ENCODE measurements at places on chromosomes 16 and 17.

DNA sequence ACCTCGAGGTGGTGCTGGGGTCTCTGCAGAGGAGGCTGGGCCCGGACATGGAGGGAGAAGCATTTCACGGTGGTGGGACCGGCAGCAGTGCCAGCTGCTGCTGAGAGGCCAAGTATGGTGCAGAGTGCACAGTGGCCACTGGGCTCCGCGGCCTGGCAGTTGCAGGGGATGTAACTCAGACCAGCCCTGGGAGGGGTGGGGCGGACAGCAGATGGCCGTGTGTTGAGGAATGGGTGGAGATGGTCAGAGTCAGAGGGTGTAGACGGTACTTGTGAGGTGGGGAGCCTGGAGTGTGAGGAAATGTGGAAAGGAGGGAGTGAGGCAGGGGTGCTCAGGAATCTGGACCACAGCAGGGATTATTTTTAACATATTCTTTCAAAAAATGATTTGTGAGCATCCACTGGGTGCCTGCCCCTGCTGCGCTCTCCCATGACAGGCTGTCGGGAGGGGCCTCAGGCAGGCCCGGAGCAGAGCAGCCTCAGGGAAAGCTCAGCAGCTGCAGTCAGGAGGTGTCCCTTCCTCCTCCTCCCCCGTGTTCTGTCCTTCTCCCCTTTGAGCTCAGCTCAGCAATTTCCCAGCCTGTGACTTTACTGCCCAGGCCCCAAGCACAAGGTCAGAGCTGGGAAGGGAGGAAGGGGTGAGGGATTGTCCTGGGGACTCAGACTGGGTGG lies 113.1 kb downstream of the RAP1GAP2 start:
- no peak for DNase-seq

DNA sequence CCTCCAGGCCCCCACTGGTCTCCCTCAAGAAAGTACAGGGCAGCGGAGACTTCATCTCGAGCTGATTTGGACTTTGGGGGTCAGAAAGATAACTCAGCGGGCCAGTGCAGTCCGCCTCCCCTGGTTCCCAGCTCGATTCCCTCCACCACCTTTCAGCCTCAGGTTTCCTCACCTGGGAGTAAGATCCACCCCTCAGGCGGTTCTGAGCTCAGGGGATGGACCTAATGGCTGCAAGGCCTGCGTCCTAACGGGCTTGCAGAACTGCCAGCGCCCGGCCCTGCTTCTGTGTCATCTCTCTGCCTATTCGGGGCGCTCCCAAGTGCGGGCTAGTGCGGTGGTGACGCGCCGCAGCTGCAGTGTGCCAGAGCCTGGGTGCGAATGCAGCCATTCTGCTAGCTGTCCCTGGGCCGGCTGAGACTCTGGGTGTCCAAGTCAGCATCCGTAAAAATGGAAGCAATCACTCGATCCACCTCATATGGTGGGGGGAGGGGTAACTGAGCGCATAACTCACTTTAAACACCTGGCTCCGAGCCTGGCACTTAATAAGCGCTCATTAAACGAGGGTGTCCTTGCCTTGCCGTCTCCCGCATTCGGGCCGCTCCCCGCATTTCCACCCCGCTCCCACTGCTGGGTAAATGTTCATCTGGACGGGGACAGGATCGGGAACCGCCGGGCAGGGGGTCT lies 129.6 kb upstream of the LHX1 start:
- DNase-seq = no peak

GRCh38 chr17:82358465-82359350 lies at the start of gene TEX19:
Gene TEX19 (plus strand): TSS chr17:82359247. CDS start chr17:82362151, 2,904 bp downstream.
- DNase-seq = no peak

- DNase-seq = no peak
These were observed 66.7 kb upstream of the FOXF1 start for GRCh38 chr16:86443508-86444147.

DNA sequence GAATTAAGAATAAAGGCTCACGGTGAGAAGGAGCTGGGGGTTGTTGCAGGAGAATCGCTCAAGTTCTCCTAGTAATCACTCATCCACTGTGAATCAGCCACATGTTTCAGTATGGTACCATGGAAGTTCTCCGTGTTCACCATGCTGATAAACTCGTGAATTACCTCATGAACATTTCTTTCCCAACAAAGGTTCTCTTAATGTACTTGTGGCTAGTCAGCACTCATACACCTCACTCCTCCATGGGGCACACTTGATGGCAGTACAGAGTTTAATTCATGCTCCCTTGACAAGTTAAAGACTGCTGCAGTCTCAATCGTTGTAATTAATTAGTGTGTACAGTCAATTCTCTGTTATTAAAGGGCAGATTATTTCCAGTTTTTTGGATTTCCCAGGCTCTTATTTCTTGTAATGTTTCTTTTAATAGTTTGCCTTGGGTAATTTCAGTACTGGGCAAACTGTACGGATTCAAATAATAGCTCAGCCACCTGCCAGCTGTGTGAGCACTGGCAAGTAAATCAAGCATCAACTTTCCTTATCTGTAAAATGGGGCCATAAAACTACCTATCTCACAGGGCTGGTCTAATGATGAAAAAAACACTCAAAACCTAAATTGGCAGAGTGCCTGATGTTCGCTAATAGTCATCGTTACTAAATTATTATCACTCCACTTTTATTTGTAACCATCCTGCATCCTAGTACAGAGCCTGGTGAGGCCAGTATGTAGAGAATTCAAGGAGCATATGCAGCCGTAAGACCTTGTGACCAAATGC lies 6.1 kb downstream of the GOT2 start:
- no peak for DNase-seq

- no peak for DNase-seq
These were observed 207.5 kb downstream of the CDH13 start for GRCh38 chr16:82834151-82834815.

GRCh38 chr17:61402978-61403800 lies 3.5 kb downstream of the TBX2 start:
- DNase-seq = peak; percentile 31

GRCh38 chr16:88614818-88615580 lies 23.4 kb upstream of the IL17C start:
- no peak for DNase-seq

- no peak for DNase-seq
These were observed 17.2 kb upstream of the RCVRN start for GRCh38 chr17:9922012-9922848.

DNA sequence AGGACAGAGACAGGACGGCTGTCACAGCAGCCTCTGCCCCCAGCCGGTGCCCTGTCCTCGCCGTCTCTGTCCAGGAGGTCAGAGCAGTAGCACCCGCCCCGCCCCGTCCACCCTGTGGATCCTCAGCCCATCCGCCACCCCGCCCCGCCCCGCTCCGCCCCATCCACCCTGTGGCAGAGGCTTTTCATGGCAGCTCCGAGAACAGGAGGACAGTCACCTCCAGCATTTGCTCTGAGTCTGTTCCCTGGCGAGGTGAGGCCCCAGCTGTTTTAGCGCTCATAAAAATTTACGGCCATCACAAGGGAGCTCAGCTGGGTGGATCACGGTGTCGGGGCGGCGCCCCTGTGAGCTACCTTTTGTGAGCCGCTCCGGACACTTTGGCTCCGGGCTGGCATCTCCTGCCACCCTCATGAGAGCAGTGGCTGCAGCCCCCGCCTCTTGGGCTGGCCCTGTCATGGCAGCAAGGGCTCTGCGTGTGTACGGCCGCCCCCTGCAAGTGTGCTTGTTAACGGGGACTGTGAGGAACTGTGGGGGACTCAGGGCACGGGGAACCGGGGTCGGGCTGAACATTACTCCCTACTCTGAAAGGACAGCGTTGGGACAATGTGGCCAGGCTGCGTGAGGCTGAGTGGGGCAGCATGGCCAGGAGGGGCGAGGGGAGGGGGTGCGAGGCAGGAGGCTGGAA lies 32.3 kb upstream of the GNG13 start:
- no peak for DNase-seq

DNA sequence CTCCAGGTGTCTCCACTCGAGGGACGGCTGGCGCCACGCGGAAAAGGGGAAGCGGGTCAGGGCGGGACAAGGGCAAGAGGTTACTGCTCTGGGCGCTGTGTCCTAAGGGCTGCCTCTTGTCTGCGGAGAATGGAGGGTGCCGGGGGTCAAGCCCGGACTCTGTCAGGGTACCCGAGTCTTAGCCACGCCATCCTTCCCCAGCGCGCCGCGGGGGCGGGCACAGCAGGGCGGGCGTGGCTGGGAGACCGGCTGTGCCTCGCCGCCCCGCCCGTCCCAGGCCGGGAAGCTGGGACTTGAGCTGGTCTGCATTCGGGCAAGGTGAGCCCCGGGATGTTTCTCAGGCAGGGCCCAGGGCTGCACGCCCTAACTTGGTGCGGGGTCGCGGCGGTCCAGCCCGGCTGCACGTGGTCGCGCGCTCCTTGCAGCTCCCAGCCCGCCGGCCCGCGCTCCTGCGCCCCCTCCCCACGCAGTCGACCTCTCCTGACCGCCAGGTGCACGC lies 6.2 kb upstream of the ACTG1 start:
- peak; percentile 84 for DNase-seq

- peak; percentile 73 for DNase-seq
These were observed 57.3 kb downstream of the RAP1GAP2 start for GRCh38 chr17:2853283-2854142.

DNA sequence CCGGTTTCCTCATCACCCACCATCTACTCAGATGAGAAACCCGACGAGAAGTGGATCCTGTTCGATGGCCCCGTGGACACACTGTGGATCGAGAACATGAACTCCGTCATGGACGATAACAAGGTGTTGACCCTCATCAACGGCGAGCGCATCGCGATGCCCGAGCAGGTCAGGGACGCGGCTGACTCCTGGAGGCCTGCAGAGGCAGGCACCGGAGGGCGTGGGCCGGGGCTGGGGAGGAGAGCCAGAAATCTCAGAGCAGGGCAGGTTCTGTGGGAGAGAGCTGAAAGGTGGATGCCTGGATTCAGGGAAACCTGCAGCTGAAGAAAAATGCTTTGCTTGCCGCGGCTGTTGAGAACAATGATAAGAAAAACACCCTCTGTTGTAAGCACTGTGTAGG lies 47.2 kb upstream of the KDM6B start:
- no peak for DNase-seq

DNA sequence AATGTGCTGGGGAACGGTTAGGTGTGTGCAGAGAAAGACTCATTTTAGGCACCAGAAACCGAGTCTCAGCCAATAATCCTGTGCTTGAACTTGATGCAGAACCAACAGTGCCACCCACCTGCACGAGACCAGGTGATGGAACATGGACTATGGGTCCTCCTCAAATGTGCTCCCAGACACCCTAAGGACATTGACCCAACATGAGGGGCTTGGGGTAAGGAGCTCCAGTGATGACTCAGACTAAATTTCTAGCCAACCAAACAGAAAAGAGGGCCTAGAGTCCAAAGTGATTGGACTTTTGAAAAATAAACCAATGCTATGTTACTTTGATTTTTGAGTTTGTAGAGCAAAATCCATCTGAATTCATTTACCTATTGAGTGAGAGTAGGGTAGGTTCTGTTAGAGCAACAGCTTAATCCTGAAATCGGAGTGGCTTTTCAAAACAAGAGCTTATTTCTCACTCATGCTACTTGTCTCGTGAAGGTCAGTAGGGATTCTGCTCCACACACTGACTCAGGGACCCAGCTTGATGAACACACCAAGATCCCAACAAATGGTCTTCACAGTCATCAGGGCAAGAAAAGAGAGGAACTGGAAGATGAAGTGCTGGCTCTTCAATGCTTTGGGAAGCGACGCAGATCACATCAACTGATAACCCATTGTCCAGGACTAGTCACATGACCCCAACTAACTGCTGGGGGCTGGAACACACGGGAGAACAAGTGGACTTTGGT lies 21.8 kb downstream of the FAM20A start:
- DNase-seq = no peak

DNA sequence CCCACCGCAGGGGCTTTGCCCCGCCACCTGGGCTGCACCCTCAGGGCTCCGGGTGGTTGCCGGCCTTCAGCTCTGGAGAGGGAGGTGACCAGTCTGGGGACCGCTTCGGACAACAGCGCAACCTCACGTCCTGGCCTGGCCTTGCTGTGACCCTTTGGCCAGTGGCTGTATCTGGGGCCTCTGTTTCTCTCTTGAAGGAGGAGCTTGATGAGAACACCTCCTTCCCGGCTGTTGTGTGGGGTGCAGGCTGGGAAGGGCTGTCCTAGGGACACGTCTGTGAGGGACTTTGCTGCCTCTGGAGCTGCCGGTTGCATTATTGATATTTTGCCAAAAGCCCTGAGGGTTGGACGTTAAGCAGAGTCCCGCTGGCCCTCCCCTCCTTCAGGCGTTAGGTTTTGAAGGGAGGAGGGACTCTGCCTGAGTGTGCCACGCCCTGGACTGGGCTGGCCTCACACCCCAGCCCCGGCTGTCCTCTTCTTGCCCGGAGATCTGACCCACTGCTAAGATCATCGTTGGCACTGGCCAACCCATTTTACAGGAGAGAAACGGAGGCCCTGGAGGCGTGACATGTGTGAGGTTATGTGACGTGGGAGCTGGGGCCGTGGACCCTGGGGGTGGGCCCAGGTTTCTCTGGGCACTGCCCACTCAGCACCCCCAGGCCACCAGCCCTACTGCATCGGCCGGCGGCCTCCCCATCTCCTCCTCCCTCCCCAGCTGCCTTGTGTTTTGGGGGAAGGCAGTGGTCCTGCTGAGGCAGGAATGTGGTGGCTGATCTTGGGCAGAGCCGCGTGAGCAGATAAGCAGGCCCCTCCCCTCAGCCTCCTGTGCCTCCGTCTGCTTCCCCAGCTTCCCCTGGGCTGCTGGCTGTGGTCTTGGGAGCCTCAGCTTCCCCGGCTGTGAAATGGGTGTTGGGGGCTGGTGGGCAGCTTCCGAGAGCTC lies 8.5 kb downstream of the ZFPM1 start:
- no peak for DNase-seq

DNA sequence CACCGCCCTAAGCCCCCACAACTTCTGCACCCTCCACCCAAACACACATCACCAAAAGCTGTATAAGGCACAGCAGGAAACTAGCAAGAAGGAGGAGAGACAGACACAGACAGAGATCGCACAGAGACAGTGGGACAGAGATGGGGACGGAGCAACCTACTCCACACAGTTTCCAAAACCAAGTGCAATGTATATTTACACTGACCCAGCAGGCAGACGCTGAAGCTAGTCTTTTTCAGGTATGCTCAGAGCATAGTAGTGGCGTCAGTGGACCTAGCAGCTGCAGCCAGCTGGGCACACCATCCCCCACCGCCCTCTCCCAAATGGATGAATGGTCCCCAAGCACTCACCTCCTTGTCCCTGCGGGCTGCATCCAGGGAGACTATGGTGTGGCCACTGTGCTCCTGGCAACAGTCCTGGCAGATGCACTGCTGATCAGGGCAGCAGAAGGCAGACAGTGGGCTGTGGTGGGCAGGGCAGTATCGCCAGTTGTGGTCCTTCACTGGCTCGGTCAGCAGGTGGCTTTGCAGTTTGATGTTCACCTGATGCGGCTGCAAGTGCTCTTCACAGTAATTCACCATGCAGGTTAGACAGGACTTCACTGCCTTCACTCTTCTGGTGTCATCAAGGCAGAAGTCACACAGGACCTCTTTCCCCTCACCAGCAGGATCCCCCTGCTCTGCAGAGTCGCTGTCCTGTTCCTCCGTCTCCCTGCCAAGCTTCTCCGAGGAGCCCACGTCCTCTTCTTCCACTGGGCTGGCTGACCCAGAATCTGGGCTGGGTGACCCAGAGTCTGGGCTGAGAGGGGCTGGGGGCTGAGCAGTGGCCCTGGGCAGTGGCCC lies 31.5 kb upstream of the FBXW10B start:
- no peak for DNase-seq

DNA sequence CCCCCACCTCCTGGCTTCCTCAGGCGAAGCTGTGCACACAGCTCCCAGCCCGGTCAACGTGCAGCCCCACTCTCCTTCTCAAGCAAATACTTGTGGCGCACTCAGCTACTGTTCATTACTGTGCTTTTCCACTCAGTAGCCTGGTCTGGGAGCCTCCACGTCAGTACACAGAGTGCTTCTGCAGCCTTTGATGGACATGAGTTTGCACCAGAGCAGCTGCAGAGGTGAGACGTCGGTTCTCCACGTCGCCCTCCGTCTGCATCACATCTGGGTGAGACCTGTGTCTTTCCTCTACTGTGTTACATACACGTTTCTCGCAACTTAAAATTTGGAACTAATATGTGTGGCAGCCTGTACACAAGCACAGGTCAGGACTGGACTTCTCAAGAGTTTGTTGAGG lies 334.3 kb downstream of the C16orf95 start:
- DNase-seq = no peak
